Kidney epithelial cell (primary cell): ENCODE measurements at places on chromosomes 4 and X. TPM values are rescaled to one million over a fixed set of nuclear protein-coding genes. Genes with fewer than 3 reads are reported as not detected.

The ANKRD50 gene
- total RNA-seq: 14.6 and 14.8 TPM in 2 replicates

The F11 gene
- total RNA-seq: not detected in 2 replicates

The IL2 gene
- not detected in 2 replicates for total RNA-seq

The HAND2 gene
- not detected in 2 replicates for total RNA-seq

The BEX3 gene
- total RNA-seq: 143 and 164 TPM in 2 replicates

The CD38 gene
- 0.04 TPM in 1 of 2 replicates, not detected in the other for total RNA-seq

The CRMP1 gene
- total RNA-seq: 15.4 and 16.5 TPM in 2 replicates

The DKK2 gene
- not detected in 2 replicates for total RNA-seq

The HOPX gene
- 0.96 and 3.0 TPM in 2 replicates for total RNA-seq
